ENCODE measurements at places on chromosomes 16 and 17.

- no peak for DNase-seq
These were observed 3.4 kb upstream of the NLRC5 start for GRCh38 chr16:56985962-56986360.

GRCh38 chr16:25481636-25482035 lies 210.1 kb upstream of the HS3ST4 start:
- no peak for DNase-seq

GRCh38 chr16:84509032-84509950 lies 4.8 kb upstream of the MEAK7 start:
- DNase-seq = no peak

DNA sequence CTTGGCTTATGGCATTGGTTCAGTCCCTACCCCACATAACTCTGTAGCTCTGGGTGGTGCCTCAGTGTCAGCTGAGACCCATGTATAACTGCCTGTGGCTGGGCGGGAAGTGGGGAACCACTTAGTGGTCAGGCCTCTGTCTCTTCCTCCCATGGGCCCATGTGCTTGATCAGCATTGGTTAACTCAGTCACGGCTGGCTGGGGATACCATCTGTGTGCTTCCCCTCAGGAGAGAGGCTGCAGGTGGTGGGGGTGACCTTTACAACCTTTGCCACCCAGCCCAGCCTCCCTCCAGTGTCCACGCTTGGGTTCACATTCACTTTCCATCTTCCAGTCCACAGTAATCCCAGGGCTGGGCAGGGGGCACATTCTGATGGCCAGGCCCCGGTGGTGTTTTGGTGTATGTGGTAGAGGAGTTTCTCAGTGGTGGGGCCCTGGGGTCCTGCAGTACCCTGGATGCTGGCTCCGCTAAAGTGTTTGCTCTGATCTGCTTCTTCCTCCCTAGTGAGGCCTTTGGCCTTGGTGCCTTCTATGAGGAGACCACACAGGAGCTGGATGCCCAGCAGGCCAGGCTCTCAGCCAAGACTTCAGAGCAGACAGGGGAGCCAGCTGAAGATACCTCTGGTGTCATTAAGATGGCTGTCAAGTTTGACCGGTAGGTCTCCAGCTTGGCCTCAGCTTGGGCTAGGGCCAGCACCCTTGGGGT lies 10.2 kb upstream of the NFATC3 start:
- DNase-seq = peak; percentile 79

- no peak for DNase-seq
These were observed 15.4 kb downstream of the ZFPM1 start for GRCh38 chr16:88468275-88469129.

DNA sequence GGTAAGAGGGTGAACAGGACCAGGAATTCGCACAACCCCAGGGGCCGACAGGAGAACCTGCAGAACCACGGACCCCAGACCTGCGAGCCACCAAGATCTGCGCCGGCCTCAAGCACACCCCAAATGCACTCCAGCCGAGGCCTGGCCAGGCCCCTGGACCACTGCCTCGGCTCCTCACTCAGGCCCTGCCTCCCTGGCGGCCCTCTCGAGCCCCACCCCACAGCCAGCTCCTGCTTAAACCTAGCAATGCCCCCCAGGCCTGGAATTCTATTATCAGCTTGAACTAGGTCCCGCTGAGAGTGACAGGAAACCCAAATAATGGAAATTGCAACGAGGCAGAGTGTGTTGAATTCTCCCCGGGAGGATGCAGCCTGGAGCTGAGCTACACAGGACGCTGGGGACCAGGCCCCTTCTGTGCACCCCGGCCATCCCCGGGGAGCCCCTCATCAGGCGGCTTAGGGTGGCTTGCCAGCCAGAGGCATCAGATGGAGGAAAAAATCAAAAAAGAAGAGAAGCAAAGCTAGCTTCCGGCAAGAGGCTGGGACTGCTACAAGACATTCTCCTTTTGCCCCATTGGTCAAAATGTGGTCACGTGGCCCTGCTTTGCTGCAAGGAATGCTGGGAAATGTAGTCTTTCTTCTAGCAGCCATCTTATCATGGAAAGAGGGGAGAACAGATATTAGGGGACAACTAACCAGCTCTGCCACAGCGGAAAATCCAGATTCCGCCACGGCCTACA lies 2.4 kb upstream of the ENPP7 start:
- DNase-seq = peak; percentile 56

DNA sequence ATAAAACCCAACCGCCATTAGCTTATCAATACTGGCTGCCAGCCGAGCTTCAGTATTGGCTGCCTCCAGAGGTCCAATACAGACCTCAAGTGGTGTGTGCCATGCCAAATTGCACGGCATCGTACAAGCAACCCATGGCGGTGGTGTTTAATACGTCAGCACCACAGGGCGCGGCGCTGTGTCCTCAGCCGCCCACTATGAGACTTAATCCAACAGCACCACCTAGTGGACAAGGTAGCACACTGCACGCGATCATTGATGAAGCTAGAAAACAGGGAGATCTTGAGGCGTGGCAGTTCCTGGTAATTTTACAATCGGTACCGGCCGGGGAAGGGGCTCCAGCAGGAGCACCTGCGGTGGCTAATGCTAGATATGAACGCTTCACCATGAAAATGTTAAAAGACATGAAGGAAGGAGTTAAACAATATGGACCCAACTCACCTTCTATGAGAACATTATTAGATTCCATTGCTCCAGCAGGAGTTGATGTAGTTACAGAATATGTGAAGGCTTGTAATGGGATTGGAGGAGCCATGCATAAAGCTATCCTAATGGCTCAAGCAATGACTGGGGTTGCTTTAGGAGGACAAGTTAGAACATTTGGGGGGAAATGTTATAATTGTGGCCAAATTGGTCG lies 15.4 kb downstream of the FLYWCH1 start:
- DNase-seq = peak; percentile 67

DNA sequence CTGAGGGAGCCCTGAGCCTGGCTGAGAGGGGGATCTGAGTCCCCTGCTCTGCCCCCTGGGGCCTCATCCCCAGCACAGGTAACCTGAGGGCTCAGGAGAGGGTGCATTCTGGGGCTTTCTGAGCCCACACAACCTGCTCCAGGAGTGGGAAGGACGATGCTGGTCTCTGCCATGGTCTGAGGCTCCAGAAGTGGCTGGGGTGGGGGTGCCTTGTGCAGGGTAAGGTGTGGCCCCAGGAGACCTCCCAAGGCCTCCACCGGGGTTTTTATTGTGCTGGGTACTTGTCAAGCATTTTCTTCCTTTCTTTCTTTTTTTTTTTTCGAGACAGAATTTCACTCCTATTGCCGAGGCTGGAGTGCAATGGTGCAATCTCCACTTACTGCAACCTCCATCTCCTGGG lies 300 bp downstream of the CTRB1 start:
- DNase-seq = no peak

GRCh38 chr17:76079956-76080767 lies 1.2 kb downstream of the ZACN start:
- DNase-seq = no peak

- no peak for DNase-seq
These were observed 6.0 kb upstream of the CHD3 start for GRCh38 chr17:7882629-7883028.

- no peak for DNase-seq
These were observed 48.7 kb downstream of the CPPED1 start for GRCh38 chr16:12754824-12755543.

GRCh38 chr17:4087911-4088693 lies 54.7 kb downstream of the ZZEF1 start:
- DNase-seq = no peak

DNA sequence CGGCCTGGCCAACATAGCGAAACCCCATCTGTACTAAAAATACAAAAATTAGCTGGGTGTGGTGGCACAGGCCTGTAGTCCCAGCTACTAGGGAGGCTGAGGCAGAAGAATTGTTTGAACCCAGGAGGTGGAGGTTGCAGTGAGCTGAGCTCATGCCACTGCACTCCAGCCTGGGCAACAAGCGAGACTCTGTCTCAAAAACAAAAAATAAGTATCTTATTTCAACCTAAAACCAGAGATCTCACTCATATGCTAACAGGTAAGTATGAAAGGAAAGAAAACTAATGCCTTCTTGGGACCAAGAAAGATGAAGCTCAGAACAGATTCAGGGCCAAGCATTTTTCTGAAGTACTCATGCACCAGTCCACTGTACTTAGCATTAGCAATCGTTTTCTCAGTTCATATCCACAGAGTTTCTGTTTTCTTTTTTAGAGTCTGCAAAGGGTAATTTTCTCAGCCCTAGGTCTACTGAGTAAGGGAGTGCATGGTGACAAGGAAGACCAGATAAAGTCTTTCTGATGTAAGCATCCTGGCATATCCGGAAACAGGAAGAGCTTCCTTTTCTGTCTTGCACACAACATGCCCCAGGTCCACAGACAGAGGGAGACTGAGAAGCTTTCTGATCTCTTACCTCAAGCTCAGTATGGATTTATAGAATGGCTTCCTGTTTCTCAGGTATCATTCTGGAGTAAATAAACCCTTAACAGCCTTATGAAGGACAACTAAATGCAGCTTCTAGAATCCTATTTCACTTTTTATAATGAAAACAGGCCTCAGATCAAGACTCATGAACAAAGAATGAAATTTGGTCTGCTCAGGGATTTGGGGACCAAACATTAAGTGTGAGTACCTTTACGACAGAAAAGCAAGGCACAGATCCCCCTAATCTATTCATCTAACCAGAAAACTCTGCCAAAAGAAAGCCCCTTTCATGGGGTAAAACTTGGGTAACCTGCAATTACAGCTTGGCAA lies 38.7 kb upstream of the FOXJ1 start:
- DNase-seq = no peak

DNA sequence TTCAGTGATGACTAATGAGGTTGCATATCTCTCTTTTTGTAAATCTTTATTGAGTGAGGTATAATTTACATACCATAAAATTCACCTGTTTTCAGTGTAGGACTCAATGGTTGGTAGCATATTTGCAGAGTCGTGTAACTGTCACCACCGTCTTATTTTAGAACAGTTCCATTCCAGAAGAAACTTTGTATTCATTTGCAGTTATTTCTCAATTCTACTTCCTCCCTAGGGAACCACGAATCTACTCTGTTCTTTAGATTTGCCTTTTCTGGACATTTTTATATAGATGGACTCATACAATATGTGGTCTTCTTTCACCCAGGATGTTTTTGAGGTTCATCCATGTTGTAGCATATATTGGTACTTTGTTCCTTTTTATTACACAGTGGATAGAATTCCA lies 3.7 kb downstream of the FTO start:
- DNase-seq = no peak

DNA sequence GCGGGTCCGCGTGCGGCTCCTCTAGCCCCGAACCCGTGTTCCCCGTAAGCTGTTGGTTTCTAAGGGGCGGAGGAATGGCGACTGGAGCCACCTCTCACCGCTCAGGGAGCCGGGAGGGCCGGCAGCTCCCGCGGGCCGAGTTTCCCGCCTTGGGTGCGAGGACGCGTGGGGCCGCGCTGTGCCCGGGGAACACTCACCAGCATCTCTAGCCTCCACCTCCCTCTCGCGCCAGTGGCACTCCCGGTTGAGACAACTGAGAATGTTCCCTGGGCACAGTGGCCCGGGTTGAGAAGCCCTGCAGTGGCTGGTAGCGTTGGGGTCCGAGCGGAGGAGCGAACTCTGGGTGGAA lies 560 bp downstream of the TELO2 start:
- DNase-seq = no peak

DNA sequence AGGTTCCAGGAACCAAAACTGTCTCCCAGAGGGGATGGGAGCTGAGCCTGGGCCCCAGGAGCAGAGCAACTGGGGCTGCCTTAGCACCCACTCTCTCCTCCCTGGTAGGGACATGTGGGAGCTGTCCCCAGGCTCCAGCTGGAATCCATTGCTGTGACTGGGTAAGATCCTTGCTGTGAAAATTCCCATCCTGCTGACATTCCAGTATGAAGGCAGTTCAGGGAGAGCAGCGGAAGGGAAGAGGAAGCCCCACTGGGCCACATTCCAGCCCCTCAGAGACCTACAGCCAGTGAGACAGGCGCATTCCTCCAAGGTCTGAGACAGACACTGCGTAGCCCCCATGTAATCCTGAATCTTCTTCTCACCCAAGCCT lies 24.2 kb downstream of the MYO18A start:
- DNase-seq = no peak

GRCh38 chr16:79331066-79331465 lies 269.5 kb downstream of the MAF start:
- no peak for DNase-seq

DNA sequence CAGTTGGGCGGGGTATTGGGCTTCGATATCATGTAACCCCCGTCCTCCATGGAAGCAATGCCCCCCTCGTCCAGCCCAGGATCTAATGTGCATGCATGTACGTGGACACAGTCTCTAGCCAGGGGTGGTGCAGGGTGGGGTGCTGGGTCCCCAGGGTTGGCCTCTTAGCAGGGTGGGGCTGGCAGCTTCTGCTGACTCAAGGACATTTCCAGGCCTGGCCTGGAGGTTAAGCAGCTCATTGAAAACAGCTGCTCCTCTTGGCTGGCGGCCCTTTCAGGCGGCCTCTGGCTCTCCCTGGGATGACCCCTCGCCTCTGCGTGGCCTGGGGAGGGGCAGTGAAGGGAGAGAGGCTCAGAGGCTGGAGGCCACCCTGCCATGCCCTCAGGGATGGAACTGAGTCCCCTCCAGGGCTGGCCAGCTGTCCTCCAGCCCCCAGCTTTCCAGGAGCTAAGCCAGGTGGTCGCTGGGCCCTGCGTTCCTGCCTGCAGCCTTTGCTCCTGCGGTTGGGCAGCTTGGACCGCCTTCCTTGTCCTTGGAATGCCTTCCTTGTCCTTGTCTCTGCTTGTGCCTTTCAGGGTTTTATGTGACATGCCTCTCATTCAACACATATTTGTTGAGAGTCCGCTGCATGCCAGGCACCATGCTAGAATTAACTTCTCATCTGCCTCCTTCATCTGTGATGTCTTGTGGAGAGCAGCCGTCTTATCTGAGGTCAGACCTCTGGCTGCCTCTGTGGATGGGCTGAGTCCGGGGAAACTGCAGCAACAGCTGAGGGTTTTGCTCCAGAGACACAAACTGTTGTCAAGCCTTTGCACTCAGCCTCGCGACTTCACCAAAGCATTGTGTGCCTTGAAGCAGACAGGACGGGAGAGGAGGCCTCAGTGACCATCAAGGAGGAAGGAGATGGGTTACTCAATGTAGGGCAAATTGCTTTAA lies 26.6 kb downstream of the MRC2 start:
- DNase-seq = no peak

DNA sequence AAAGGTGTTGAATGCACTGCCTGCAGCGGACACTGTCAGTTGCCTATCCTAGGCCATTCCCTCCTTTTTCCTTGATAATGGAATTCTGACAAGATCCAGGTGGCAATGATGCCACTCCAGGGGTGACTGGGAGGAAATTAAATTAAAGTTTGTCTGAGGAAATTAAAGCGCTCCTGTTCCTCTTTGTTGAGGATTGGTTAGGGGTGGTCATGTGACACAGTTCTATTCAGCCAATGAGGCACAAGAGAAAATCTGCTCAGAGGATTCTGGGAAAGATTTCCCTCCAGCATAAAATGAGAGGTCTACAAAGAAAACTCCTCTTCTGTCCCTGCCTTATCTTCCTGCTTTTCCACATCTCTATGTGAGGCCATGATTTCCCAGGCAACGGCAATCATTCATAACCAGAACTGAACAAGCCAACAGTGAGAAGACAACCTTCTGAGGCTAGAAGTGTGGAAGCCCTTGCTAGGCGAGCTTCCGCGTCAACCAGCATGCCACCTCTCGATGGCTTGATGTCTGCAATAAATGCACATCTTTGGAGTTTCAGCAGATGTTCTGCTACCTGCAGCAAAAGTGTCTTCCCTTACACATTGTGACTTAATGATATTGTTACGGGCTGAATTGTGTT lies 5.6 kb upstream of the BCO1 start:
- no peak for DNase-seq

- no peak for DNase-seq
These were observed 5.2 kb downstream of the CCDC102A start for GRCh38 chr16:57531253-57531575.

All from NK-92 treated with Interleukin-12 subunit alpha and Interleukin-12 subunit beta, amount 100 ng/mL, for 24 hours (cell line).